ENCODE measurements at places on chromosomes 4 and X.

GRCh38 chr4:16384576-16384975 is 158.3 kb upstream of the TAPT1 start:
- no peak for DNase-seq

DNA sequence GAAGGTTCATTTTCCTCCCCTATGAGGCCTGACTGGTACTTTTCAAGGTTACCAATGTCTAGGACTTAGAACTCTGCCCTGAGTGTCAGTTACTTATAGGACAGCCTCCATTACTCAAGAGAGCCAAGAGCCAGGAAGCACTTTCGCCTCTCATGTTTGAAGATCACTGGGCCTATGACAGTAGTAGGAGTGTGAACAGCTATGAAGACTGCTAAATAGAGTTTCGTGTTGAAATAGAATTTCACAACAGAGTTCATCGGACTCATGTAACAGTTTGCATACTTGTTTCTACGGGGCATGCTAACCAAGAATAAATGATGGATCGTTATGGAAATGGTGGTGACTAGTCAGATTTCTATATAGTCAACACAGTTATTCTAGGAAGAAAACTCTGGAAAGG is 97.8 kb upstream of the GPC4 start:
- DNase-seq: no peak

DNA sequence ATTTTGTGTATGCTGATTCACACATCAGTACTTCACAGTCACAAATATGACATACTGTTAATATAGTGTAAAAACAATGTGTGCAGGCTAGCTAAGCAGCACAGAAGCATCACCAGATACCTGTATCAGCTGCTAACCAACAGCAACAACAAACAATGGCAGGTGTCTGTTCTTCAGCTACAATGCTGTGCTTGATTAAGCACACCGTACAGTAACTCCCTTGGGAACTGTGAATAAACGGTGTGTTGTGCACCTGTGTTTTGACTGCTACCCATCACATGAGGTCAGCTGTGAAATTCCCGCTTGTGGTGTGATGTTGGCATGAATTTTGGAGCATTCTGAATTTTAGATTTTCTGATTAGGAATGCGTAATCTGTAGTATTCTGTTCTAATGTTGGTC is 379.7 kb upstream of the FAT1 start:
- DNase-seq: no peak

DNA sequence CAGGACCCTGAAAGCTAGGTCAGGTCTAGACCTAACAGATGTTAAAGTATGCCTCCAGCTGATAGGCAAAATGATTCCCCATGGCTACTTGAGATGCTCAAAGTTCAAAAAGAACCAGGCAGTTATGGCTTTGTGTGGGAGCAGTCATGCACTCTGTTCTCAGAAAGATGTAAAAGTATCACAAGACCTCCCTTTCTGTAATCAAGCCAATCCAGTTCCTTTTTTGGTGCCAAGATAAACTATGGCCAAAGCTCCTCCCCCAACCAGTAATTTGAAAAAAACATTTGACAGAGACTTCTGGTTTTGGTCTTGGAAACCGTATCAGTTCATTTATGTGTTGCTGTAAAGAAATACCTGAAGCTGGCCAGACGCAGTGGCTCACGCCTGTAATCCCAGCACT is 340.9 kb downstream of the CHIC1 start:
- no peak for DNase-seq

GRCh38 chrX:134692990-134693389 is 34.7 kb upstream of the PLAC1 start:
- no peak for DNase-seq

DNA sequence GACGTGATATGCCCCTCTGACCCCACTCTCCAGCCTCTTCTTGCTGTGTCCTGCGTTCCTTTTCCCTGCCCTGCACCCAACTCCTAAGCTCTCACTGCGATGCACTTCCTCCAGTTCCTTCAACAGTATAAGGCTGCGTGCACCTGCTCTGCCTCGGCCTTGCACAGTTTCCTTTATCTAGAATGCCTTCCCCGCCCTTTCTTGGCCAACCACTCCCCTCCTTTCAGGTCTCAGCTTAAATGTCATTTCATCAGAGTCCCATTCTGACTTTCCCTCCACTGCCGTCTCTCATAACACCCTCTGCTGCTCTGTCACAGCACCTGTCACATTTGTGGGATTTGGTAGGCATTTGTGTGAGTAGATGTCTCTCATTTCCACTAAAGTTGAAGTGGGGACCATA is 58.4 kb upstream of the NEIL3 start:
- no peak for DNase-seq

DNA sequence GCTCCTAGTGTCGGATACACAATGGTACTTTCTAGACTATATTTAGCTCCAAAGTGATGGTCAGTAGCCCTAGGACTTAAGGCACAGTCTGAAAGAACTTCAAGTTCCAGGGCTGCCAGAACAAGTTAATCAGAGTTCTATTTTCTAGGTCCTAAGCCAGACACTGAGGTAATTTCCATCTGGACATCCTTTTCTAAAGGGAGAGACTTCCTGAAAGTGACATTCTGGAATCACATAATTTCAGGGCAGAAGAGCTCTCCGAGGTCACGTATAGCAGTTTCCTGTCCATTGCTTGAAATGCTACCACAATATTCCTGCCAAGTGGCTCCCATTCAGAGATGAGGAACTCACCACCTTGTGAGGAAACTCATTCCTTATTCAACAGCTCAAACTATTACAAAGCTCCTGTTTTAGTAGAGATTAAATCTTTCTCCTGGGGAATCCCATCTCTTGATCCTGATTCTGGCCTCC is 117.9 kb downstream of the COL25A1 start:
- DNase-seq: no peak

DNA sequence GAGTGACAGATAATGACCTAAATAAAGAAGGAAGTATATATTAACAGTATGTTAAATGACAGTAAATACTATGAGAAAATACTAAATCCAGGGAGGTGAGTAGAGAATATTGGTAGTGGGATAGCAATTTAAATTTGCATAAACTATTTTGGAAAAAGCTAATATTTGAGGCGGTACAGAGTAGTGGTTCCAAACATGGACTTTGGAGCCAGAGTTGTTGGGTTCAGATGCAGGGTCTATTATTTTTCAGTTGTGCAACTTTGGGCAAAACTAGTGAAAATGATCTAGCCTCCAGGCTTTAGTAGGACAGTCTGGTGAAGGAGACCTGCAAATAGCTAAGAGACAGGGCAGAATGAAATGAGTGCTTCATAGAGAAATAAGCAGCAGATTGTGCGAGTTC is 84.8 kb upstream of the SOX3 start:
- no peak for DNase-seq

DNA sequence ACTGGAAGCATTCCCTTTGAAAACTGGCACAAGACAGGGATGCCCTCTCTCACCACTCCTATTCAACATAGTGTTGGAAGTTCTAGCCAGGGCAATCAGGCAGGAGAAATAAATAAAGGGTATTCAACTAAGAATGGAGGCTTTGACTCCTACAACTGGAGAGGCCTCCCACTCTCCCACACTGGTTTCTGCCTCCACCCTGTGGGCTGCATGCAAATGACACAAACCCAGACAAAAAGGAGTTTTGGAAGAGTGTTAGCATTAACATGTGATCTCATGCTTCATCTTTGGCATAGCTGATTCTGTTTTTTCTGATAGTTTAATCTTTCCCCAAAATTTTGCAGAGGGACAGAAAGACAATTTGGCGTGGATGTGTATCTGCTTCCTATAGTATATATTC is 80.8 kb upstream of the IQCM start:
- no peak for DNase-seq

All from NCI-H446 treated with DMSO at 0.1 percent for 48 hours (cell line).